Testis (tissue), 5 donors: ENCODE measurements at places on chromosomes 3 and 15. TPM values are rescaled to one million over a fixed set of nuclear protein-coding genes. Genes with fewer than 3 reads are reported as not detected.

- no peak overlapping the region for H3K27ac ChIP-seq
- H3K4me1 ChIP-seq = no peaks in the 10 kb centered on the region
- DNase-seq = no peak
Observed at GRCh38 chr3:114350271-114350670, 56.4 kb downstream of the TIGIT start.

DNA sequence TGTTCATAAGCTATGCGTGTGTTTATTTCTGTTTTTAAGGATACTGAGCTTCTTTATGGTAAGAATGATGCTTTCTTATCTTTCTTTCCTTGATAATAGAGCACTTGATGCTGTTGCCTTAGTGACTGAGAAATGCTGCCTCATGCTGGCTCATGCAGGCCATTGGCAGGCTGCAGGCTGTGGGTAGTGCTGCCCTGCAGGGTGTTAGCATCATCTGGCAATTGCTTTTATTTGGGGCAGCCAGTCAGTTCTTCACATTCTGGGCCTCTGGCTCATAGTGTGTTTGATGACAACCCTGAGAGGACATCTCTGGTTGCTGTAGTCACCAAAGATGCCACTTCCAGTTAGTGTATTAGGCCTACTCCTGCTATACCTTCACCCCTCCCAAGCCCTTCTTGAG lies 66.2 kb upstream of the ONECUT1 start:
- no peaks in the 10 kb centered on the region for H3K4me1 ChIP-seq
- H3K36me3 ChIP-seq = no peaks in the 10 kb centered on the region
- H3K27ac ChIP-seq = no peak overlapping the region
- no peak for DNase-seq
- H3K27me3 ChIP-seq = no peaks in the 10 kb centered on the region

DNA sequence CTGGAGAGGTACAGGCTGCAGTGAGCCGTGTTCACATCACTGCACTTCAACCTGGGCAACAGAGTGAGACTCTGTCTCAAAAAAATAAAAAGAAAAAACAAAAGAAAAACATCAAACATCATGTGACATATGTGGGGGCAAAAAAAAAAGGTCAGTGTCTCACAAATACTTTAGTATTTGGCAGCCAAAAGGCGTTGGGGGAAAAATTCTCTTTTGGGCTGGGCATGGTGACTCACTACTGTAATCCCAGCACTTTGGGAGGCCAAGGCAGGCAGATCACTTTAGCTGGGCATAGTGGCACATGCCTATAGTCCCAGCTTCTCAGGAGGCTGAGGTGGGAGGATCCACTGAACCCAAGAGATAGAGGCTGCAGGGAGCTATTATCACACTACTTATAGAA lies 47.6 kb downstream of the TMCC1 start:
- no peak overlapping the region for H3K27ac ChIP-seq
- H3K27me3 ChIP-seq = no peaks in the 10 kb centered on the region
- no peak for DNase-seq
- H3K4me3 ChIP-seq = no peak overlapping the region

DNA sequence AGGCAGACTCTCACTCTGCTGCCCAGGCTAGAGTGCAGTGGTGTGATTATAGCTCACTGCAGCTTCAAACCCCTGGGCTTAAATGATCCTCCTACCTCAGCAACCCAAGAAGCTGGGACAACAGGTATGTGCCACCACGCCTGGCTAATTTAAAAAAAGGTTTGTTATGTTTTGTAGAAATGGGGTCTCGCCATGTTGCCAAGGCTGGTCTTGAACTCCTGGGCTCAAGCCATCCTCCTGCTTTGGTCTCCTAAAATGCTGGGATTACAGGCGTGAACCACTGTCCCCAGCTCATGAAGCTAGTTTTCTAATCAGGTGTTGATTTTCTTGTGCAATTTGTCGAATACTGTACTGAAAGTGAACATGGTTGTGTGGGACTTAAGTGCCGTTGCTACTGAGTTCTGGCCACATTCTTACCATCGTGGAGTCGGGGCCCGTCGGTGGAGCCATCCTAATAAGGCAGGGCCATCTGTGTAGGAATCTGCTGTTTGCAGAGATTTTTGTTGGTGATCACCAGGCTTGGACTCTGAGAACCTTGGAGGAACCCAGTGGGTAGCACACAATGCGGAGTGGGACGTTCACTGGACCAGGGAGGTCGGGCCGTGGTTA lies 193.2 kb downstream of the GOLGA6L6 start:
- no peak for DNase-seq
- no peak overlapping the region for H3K4me3 ChIP-seq
- no peaks in the 10 kb centered on the region for H3K27me3 ChIP-seq
- H3K36me3 ChIP-seq = no peaks in the 10 kb centered on the region
- no peaks in the 10 kb centered on the region for H3K4me1 ChIP-seq

- H3K27me3 ChIP-seq = no peaks in the 10 kb centered on the region
- no peak overlapping the region for H3K27ac ChIP-seq
- H3K36me3 ChIP-seq = no peaks in the 10 kb centered on the region
- H3K4me1 ChIP-seq = peaks cover 9% of the 10 kb centered on the region
- no peak overlapping the region for H3K4me3 ChIP-seq
- no peak for DNase-seq
Observed at GRCh38 chr15:73936588-73937290, 10.5 kb downstream of the LOXL1 start.

DNA sequence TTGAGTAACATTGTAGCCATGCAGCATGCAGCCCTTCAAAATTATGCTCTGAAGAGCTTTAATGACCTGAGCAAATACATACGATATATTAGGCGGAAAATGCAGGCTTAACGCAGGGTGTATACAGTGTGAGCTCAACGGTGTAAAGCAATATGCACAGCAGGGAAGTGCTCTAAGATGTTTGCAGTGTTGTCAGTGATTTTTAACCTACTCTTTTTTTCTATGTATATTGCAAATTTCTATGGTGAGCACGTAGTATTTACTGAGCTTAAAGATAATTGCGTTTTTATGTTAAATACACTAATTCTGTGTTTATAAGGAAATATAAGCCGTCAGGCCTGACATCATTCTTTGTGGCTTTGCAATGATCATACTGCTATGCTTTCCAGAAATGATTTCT lies 42.1 kb downstream of the DGKG start:
- no peak for DNase-seq
- H3K4me3 ChIP-seq = no peak overlapping the region
- H3K27ac ChIP-seq = no peak overlapping the region
- no peaks in the 10 kb centered on the region for H3K4me1 ChIP-seq

DNA sequence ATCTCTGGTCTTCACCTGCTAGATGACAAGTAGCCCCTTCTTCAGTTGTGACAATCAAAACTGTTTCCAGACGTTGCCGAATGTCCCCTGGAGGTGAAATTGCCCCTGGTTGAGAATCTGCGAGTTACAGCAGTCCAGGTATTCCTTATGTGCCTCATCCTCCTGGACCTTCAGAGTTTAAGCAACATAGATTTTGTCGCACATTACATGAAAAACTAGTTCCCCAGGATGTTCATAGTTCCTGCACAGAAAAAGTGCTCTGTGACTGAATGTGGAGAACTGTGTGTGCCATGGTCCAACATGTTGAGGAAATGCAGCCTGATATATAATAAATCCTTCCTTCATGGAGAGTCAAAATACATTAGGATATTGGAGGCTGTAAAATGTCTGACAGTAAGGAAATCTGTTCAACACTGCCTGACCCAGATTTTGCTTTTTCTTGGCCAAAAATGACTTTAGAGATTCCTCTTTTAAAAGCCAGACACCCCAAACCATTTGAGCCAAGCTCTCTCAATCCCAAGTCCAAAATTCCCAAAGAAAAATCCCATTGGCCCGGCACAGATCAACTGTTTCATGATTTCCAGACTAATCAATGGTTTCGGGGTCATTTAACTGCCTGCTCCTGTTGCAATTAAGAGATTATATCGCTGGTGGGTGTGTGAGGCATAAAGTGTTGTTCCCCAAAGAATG lies 20.4 kb upstream of the SHC4 start:
- no peaks in the 10 kb centered on the region for H3K27me3 ChIP-seq
- H3K27ac ChIP-seq = no peak overlapping the region
- peaks cover 10% of the 10 kb centered on the region for H3K4me1 ChIP-seq
- no peaks in the 10 kb centered on the region for H3K36me3 ChIP-seq
- no peak overlapping the region for H3K4me3 ChIP-seq

- peaks cover 10% of the 10 kb centered on the region for H3K4me1 ChIP-seq
- no peaks in the 10 kb centered on the region for H3K36me3 ChIP-seq
- no peak overlapping the region for H3K27ac ChIP-seq
Observed at GRCh38 chr3:58429657-58430056, 4.0 kb downstream of the PDHB start.

DNA sequence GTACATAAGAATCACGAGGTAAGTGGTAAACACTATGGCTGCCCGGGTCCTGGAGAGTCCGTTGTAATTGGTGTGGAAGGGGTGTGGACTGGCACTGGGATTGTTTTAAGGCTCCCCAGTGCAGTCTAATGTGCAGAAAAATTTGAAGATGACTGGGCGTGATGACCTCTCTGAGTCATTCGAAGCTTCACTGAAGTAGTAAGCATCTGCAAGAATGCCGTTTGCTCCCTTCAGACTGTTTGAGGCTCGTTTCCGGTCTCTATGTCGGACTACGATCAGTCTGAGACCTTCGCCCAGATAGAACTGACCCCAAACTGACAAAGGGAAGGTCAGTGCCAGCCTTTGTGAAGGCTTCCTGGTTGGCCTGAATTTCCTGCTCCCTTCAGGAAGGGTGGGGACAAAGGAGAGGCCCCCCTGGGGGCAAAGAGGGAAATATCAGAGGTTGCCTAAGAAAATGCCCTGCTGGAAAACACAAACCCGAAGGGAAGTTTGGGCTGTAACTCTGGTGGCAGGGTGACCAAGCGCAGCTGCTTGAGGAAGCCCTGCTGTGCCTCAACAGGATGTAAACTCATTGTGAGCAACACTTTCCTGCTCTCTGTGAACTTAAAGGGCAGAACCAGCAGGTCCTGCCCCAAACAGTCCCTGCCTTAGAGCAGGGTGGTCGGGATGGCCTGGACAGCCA lies 34.6 kb downstream of the BTD start:
- H3K4me1 ChIP-seq = peaks cover 40% of the 10 kb centered on the region
- H3K27me3 ChIP-seq = no peaks in the 10 kb centered on the region
- no peak overlapping the region for H3K4me3 ChIP-seq
- DNase-seq = no peak

DNA sequence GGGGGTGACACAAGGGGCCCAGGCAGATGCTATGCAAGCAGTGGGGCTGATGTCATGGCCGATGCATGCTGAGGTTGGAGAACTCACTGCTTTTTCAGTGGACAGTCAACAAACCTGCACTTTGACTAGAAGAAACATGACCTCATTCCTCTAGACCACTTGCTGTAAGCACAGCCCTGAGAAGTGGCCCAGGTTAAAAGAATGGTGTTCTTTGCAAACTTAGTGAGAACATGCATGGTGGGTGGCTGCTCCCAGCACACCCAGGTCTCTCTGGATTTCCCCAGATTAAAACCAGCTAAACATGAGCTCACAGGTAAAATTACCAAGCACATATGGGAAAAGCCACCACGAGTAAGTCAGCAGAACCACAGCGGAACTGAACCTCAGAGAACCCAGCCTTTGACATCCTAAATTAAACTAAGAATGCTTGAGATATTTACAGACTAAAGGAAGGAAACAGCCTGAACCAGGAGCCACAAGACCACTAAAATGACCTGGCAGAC lies 15.5 kb downstream of the DLEC1 start:
- H3K4me3 ChIP-seq = no peak overlapping the region
- DNase-seq = no peak
- H3K36me3 ChIP-seq = no peaks in the 10 kb centered on the region
- peaks cover 11% of the 10 kb centered on the region for H3K4me1 ChIP-seq
- no peaks in the 10 kb centered on the region for H3K27me3 ChIP-seq
- H3K27ac ChIP-seq = no peak overlapping the region

The PLA2G4F gene
- 0.12 TPM for total RNA-seq

The GOLGA6D gene
- total RNA-seq = 13.1 TPM

The STXBP5L gene
- 10.0 TPM for total RNA-seq

The EFCAB12 gene
- 13.7 TPM for total RNA-seq
